ENCODE measurements at places on chromosomes 1 and 21.

DNA sequence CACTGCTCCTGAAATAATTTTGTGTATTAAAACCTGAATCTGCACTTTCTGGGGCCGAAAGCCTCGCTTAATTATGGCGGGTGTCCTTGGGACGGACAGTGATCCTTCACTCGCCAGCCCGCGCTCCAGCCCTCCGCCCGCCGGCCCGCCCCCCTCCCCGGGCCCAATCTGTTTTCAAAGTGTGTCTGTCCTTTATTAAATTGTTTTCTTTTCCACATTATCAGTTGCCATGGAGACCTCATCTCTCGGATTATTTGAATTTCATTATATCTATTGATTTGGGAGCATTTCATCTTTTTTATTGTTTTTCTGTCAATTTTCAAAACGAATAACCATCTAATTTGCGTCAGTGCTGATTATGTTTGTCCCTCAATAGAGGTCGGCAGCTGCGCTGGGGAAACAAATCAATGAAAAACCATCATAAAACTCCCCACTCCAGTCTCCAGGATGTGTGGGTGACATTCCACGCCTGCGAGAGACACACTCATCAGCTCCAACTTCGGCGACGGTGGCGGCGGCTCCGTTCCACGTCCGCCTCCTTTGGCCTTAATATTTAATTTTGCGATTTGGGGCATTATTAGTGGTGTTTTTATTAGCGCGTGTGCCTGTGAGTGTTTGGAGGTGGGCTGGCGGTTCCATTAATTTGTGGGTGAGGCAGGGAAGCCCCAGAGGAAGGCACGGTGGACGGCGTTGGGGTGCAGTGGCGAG is 123.9 kb downstream of the CASZ1 start:
- DNase-seq: no peak

GRCh38 chr1:19628879-19629278 is 15.2 kb upstream of the NBL1 start:
- no peak for DNase-seq

GRCh38 chr1:64590316-64590715 is 120.4 kb downstream of the CACHD1 start:
- no peak for DNase-seq

DNA sequence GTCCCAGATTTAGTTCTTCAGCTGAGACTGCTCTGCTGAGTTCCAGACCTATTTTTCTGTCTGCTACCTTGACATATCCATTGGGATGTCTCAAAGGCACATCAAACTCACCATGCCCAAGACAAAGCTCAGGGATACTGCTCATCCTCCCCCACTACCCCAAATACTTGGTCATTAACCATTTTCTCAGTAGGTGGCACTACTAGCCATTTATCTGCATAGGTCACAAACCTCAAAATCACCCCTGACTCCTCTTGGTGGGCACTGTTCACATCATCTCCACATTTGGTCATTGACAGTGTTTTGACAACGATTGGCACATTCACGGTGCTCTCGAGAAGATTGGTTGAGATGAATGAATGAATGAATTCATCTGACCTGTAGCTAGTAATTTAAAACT is 32.1 kb downstream of the CACNA1S start:
- no peak for DNase-seq

DNA sequence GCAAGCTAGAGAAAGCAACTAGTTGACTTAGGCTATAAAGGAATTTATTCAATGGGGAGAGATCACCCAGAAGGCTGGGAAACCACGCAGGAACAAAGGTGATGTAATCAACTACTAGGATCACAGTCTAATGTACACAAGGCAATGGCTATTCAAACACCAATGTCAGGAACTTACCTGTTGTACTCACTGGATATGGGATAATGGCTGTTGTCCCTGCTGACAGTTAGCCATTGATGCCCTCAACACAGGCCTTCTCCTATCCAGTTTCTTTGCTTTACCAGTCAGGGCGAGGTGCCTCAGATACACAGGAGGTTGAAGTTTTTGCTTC is 32.3 kb downstream of the C21orf91 start:
- DNase-seq: no peak

DNA sequence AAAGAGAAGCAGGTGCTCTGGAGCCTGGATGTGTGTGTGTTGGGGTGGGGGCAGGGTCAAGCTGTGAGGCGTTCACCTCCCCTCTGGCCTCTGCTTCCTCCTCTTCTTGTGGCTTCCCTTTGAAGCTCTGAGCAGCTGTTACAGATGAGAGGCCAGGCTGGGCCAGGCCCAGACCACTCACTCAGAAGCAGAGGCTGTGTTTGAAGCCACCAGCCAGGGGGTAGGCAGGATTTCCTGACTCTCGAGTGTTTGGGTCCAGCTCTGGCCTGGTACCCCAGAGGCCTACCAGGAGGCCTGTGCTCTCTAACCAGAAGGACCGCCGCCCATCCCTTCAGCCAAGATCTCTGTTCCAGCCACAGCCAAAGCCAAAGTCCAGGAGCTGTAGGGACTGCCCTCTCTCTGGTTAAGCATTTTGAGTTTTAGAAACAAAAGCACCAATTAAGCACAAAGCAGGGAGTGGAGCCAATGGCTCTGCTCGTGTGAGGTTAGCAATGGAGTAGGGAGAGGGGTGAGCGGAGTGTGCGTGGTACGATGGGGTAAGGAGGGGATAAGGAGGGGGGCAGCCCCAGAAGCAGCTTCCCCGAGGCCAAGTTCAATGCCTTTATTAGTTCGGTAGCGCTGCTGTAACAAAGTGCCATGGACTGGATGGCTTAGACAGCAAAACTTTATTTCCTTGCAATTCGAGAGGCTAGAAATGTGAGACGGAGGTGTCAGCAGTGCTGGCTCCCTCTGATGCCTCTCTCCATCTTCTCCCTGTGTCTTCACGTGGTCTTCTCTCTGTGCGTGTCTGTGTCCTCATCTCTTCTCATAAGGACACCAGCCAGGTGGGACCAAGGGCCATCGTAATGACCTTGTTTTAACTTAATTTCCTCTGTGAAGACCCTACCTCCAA is 20.5 kb downstream of the RCSD1 start:
- no peak for DNase-seq

- DNase-seq: no peak
Measured at GRCh38 chr1:206101351-206102045, 15.7 kb downstream of the AVPR1B start.

DNA sequence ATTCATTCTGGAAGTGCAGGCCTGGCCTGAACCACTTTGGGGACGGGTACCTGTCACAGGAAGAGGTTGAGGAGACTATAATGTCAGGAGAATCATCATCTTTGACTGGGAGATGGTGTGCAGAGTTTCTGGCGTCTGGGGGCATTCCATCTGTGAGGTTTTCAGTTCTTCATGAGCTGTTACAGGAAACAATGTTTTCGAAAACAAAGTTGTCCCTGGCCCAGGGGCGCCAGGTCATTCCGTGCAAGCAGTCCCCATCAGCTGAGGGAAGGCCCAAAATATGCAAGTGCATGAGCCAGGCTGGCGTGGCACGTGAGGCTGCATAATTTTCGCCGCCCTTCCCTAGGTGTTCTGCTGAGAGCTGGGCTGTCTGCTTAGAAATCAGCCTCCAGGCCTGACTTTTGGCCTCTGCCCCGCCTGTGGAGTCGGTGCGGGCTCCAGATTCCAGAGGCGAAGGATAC is 68.4 kb upstream of the ATP5PO start:
- DNase-seq: no peak

DNA sequence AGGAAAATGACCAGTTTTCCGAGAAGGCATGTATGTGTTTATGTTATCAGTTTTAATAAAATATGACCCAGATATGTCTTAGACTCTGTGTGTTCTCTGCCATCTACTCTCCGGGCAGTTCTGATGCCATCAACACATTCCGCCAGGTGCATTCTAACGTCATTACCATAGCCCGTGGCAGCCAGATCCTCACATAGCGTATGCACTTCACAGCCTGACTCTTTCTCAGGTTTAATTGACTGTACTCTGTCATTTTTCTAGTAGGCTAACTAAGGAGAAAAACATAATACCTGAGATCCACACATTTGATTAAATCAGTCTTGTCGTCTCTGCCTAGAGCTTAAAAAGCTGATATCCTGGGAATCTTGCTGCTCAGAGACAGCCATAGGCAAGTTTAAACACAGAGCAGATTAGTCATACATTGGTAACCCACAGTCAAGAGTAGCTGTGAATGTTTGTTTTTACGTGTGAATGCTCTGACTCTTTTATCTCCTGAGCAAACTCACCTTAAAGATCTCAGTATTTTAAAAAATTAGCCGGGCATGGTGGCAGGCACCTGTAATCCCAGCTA is 175.9 kb downstream of the GREM2 start:
- DNase-seq: no peak

GRCh38 chr1:28244549-28245251 is 8.8 kb downstream of the ATP5IF1 start:
- no peak for DNase-seq

DNA sequence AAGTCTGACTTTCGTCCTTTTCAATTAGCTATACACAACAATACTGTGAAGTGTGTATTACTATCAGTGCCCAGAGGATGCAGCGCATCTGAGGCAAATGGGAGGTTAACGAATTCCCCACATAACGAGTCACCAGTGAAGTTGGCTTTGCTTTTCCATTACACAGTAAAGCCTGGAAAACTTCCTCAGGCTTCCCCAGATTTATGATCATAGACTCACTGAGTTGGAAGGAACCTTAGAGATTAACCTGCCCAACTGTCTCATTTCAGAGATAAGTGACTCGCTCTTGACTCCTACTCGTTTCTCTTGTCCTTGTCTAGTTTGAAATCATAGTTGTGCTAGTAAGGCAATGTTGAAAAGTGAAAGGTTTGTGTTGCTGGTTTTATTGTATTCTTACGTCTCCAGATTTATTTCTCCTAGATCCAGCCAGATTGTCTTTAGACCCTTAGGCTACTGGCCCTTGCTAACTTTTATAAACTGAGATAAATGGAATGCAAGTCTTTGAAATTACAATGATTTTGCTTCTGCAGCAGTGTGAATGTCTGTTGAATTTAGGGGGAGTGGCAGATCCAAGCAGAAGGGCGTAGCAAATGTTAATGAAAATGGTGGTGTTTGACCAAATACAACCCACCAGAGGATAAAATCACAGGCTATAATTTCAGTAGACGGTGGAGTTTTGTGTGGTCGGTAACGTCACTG is 17.3 kb downstream of the S1PR1 start:
- DNase-seq: no peak

- DNase-seq: no peak
Measured at GRCh38 chr1:119188926-119189325, 48.5 kb upstream of the WARS2 start.

- peak; percentile 3 for DNase-seq
Measured at GRCh38 chr1:247576514-247576913, 11.6 kb upstream of the OR2G2 start.

- DNase-seq: peak; percentile 34
Measured at GRCh38 chr1:204714861-204715511, 29.4 kb upstream of the LRRN2 start.

DNA sequence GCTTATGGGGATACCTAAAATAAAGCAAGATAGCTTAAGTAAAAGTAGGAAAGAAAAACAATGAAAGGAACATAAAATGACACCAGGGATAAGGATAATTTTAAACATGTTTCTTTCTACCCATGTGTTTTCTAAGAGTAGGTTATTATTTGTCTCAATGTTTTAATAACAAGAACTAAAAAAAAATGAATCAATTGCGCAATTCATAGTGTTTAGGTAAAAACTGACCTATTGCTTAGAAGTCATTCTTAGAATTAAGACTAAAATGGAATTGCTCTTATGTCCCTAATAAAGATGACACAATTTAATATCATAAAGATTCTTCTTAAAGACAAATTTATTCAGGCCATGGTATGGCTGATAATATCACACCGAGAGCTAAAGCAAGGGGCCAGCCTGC is 58.0 kb upstream of the COL24A1 start:
- no peak for DNase-seq

DNA sequence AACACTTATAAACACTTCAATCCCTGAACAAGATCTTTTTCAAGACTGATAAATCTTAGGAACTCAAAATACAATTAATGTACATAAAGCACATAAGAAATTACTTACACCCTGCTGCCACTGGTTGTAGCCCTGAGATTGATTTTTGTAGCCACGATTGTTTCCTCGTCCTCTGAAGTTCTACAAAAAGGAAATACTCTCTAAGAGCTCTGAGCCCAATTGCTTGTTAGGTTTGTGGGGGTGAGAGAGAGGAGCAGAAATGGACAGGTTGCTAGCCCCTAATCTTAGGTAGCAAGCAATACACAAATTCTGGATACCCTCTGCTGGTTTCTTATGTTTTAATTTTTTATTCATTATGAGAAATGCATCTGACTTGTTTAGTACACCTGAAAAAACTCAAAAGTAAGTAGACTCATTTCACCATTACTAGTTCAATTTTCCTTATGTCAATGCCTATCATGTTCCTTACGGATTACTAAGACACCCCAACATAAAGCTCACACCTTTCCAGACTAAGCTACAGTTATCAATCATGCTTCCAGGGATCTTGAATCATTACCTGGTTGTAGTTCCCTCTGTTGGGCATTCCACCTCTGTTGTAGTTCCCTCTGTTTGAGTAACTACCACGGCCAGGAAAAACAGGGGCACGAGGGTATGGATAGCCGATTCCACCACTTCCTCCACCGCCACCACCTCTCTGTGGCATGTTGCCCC is 9.3 kb downstream of the HNRNPU start:
- DNase-seq: no peak

Data from NCI-H1092 treated with DMSO at 0.1 percent for 48 hours (cell line).